ENCODE measurements at places on chromosomes 5 and 9.
A peak's percentile ranks its signal among the peaks of the same experiment; 100 is the strongest.

- DNase-seq = no peak
These were observed 13.4 kb upstream of the TNIP1 start for GRCh38 chr5:151094030-151094851.

DNA sequence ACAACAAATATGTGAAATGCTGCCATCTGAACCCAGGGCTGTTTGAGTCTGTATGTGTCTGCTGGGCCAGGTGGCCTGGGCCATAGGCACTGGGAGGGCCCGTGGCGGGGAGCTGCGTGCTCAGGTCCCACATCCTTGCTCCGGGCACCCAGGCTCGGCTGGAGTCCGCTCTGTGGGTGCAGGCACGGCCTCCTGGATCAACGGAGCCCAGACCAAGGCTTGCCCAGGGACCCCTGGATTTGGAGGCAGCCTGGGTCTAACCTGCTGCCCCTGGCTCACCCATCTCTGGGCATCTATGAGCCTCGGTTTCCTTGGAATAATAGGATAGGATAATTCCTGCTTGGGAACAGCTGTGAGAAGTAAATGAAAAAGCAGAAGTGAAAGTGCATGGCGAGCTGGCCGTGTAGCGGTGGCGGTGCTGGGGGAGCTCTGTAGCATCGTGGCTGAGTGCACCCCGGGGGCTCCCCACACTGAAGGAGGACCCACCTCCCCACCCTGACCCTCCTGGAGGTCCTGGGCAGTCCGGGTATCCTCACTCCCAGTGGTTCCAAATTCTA lies 1.2 kb downstream of the CDHR2 start:
- DNase-seq = no peak

DNA sequence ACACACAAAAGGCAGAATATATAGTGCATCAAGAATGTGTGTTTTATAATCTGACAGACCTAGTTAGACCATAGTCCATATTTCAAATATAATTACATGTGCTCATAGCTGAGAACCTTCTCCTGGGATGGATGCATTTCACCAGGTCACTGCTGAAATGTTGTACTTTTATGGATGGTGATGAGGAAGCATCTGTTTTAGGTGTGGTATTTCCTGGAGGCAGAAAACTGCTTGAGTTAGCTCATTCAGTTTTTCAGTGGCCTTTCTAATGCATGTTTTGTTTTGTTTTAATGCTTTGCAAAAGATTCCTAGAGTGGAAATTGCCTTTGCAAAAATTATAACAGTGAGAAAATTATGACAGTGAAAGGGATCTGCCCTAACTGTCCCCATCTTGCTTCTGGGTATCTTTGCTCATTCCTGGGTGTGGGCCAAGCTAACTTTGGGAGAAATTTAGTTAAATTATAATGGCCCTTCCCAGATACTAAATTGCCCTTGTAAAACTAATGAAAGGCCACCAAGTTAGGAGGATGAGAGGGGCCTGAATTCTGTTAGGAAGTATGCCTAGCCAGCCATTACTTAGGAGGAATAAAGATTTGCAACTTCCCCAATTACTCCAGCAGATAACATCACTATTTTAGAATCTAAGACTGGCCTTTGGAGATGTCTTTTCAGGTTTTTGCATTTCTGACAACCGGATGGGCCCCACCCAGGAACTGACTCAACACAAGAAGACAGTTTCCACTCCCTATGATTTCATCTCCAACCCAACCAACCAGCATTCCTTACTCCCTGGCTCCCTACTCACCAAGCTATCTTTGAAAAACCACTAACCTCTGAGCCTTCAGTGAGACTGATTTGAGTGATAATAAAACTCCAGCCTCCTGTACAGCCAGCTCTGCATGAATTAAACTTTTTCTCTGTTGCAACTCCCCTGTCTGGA lies 7.0 kb upstream of the IL12B start:
- DNase-seq = no peak

DNA sequence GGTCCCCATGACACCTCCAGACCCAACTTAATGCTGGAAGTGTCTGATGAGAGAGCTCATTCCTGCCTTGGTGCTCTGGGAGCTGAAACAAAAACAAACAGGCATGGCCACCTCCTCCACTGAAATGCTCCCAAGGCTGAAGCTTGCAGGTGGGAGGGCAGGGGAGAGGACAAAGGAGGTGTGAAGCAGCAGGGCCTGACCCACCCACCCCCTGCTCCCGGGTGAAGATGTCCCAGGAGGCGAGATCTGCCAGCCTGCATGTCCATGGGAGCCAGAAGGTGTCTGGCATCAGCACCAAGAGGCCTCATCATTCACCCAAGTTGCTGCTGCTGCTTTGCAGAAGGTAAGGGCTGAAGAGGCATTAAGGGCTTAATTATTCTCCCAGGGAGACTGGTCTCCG lies 4.2 kb upstream of the CCIN start:
- DNase-seq = no peak

DNA sequence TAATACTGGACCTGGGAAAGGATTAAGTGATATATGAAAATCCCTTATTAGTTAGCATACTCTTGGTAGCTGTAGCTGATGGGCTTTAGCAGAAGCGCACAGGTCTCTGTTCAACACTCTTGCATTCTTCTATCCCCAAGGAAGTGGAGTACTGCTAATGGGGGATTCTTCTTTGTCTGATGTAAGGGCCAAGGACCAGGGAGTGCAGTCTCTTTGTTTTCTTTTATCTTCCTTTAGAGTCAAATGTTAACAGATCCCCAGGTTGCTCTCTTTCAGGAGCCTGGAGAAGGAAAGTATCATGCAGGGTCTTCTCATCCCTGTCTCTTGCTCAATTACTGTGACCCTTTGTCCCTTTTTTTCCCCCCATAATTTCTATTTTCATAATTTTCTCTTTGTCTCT lies 1146.9 kb upstream of the DMAC1 start:
- DNase-seq = no peak

GRCh38 chr9:89442981-89443814 lies 54.7 kb downstream of the SEMA4D start:
- DNase-seq = no peak

DNA sequence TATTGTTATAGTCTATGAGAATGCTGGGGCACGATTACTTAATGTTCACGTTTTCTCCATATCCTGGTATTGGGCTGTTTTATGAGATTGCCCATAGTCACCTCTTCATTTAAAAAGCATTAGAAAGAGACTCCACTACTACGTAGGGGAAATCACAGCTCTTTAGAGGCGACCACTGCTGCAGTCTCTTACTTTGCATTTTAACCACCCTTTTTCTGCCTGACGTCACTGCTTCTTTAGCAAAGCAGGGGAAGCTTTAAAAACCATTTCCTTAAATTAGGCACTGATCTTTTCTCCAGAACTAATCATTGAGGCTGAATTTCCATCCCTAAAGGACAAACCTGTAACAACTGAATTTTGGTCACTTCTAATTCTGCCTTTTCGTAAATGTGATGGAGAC lies 38.9 kb downstream of the ZNF608 start:
- DNase-seq = no peak

DNA sequence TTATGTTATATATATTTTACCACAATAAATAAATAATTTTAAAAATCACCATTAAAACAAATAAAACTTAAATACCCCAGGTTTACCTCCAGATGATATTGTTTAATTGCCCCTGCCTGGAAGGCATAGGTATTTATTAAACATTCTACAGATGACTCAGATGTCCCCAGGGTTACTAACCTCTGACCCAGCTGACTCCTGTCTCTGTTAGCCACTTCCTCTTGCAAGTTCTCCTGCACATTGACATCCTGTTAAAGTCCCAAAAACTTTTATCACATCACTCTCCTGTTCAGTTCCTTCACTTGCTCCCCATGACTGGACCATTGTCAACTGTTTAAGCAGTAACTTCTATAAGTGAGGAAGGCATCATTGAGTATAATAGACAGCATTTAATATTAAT lies 37.0 kb upstream of the RAB3C start:
- no peak for DNase-seq

GRCh38 chr5:61332358-61332749 lies 296 bp downstream of the ZSWIM6 start:
- no peak for DNase-seq

- DNase-seq = no peak
These were observed 5.1 kb downstream of the SNX30 start for GRCh38 chr9:112755675-112756074.

DNA sequence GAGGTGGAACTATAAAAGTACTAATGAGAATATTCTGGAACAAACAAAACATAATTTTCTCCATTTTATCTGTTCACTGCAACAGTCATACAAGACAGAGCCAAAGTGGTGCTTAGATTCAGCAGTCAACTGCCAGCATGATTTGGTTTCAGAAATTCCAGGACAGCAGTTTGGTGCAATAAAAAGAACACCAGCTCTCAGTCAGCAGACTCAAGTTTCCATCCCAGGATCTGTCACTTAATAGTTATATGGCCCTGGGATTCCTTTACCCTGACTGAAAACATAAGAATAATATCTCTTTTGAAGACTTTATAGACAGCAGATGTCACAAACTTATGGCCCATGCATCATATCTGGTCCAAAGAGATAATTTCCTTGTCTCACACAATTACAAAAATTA lies 92.8 kb upstream of the RASEF start:
- no peak for DNase-seq

GRCh38 chr9:106069241-106069640 lies 374.9 kb downstream of the TMEM38B start:
- DNase-seq = no peak

DNA sequence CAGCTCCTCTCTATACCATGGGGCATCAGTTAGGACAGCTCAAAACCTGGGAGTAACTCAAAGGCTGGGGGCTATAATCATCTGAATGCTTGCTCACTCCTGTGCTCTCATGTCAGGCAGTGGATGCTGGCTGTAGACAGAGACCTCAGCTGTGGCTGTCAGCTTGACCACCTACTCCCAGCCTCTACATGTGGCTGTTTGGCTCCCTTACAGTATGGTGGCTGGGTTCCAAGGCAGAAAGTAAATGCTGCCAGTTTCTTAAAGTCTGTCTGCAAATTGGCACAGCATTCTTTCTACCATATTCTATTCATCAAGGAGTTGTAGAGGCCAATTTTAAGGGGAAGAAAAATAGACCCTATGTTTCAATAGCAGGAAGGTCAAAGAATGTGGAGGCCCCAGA lies 66.9 kb downstream of the TMC1 start:
- no peak for DNase-seq

- DNase-seq = no peak
These were observed 115.6 kb upstream of the SAP30L start for GRCh38 chr5:154330097-154330667.

GRCh38 chr5:54905942-54906537 lies 79.4 kb downstream of the ESM1 start:
- DNase-seq = peak; percentile 43

GRCh38 chr5:172793577-172794488 lies 22.8 kb upstream of the DUSP1 start:
- DNase-seq = no peak

- DNase-seq = no peak
These were observed 4.4 kb downstream of the UGCG start for GRCh38 chr9:111900858-111901612.

DNA sequence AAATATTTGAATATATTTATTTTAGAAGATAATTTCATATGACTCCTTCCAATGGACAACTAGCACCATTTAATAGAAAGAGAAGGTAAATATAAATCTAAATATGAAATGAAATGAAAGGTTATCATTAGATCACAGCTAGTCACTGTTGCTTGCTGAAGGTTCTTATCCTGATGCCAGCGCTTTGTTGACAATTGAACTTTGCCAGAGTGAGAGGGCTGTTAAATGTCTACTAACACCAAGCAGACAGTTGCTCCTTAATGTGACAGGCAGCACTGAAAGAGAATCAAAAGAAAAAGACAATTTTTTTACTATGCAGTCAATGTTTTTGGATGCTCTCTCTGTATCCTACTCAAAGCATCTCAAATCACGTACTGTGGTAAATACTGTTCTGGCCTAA lies 152.6 kb upstream of the SEMA6A start:
- no peak for DNase-seq

- no peak for DNase-seq
These were observed 53.9 kb downstream of the IRX2 start for GRCh38 chr5:2697446-2698200.

- DNase-seq = peak; percentile 27
These were observed 6.2 kb downstream of the ZBED3 start for GRCh38 chr5:77080905-77081304.
